ENCODE measurements at places on chromosomes 4 and X. TPM values are rescaled to one million over a fixed set of nuclear protein-coding genes. Genes with fewer than 3 reads are reported as not detected.

Gene TEC
- 2.2 TPM for total RNA-seq

Gene VCX3B
- total RNA-seq: not detected

Gene GIMD1
- total RNA-seq: not detected

Gene GSX2
- not detected for total RNA-seq

Gene FRAS1
- 5.4 TPM for total RNA-seq

Gene BEX2
- total RNA-seq: 24.6 TPM

Gene ZFYVE28
- 3.1 TPM for total RNA-seq

Gene P2RY8
- 0.82 TPM for total RNA-seq

Gene RGN
- total RNA-seq: 12.1 TPM

Gene PRRG3
- 2.6 TPM for total RNA-seq

Gene PSAPL1
- not detected for total RNA-seq

Gene ZNF518B
- 29.3 TPM for total RNA-seq

Gene TXK
- 0.71 TPM for total RNA-seq

Gene ADH1A
- not detected for total RNA-seq

Gene RS1
- total RNA-seq: not detected

Gene CC2D2A
- total RNA-seq: 52.3 TPM

Gene DOK7
- total RNA-seq: not detected

Gene FABP2
- not detected for total RNA-seq

Gene TRPC3
- total RNA-seq: 0.33 TPM

Data from sigmoid colon (tissue), 7 donors.